ENCODE measurements at places on chromosomes 3 and 15.

DNA sequence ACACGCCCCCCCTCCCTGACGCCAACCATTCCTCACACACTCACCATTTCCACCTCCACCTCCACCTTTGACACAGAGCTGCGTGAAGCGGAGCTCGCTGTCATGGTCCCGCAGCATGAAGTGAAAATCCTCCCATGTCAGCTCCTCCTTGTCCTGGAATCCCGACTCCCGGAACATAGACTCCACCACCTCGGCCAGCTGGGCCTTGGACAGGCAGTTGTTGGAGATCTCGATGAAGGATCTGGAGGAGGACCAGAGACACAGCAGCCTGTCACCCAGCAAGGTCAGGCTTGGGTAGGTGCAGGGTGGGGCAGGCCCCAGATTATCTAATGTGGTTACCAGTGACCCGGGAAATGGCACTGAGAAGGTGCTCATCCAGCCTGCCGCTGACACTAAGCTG lies 12.2 kb downstream of the DUOX2 start:
- DNase-seq: no peak

DNA sequence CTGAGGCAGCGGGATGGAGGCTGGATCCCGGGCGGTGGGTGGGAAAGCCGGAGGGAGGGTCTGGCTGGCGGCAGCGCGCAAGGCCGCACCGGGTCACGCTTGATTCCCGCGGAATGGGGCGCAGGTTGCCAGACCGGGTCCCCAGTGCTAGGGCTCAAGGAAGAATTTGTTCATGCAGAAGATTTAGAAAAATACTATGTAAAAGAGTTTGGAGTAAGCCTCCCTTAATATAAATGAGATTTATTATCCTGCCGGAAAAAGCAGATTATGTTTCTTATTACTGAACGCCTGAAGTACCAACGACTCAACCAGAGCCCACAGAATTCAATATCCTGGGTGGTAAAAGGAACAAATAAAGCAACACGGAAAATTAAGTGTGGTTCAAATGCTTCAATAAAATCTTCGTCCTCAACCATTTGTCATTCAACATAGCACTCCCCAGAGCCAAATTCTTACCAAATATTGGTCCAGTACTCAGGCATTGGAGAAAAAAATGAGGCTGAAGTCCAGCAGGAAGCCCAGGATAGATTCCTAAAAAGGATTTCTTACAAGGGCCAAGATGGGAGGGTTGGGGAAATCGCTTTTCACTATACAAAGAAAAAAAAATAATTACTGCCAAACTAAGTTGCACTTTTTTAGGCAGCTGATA lies 1.2 kb upstream of the ZBTB20 start:
- DNase-seq: no peak

GRCh38 chr15:44029003-44029402 lies 166.1 kb downstream of the FRMD5 start:
- DNase-seq: no peak

DNA sequence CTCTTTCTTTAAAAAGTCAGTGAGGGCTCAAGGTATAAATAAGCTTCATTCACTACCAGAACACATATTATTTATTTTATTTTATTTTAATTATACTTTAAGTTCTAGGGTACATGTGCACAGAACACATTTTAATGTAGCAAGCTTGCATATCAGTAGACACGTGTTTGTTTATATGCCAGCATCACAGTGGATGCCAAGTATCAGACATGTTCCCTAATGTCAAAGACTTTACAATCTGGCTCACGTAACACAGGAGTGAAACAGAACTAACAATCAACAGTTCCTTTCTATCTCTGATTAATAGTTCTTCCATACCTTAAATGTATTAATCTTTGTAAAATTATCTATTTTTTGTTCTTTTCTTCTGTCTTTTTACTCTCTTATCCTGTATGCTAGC lies 23.3 kb upstream of the ENTPD3 start:
- no peak for DNase-seq

DNA sequence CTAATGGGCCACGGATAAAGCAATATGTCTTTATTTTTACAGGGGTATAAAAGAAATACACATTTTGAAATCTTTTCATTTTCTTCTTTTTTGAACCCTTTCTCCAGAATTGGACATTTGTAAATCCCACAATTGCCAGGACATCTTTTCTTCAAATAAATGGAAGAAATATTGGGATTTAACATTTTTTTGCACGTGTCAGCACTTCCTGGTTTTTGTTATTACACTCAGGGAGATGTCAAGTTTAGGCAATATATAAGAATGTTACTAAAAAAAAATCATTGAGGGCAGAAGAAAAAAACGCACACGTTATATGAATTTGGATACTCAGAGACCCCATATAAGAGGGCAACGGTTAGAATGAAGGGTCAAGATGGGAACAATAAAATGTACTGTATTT lies 78.3 kb upstream of the TMCO5A start:
- DNase-seq: no peak

DNA sequence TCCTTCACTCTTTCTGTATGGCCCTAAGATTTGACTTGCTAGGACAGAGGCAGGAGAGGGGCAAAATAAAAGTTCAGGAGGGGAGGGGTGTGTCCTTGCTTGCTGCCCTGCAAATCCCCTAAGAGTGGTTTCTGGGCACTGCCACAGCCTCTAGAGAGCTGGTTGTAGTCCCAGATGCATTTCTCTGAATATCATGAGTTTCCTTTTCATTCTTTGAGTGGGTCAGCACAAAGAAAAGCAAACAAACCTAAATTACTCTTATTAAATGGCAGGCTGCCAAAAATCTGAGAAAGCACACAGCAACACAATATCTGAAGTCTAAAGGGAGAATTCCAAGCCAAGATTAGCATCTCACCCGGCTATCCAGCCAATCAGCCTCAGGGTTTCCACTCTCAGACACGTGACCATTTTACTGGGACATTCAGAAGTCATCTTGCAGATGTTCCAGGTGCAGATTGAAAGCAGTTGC lies 919.3 kb downstream of the TUSC7 start:
- peak; percentile 70 for DNase-seq

- peak; percentile 85 for DNase-seq
These were observed 38.3 kb downstream of the MYH15 start for GRCh38 chr3:108472001-108472591.

- peak; percentile 80 for DNase-seq
These were observed 400.8 kb upstream of the PROK2 start for GRCh38 chr3:72185549-72186399.

DNA sequence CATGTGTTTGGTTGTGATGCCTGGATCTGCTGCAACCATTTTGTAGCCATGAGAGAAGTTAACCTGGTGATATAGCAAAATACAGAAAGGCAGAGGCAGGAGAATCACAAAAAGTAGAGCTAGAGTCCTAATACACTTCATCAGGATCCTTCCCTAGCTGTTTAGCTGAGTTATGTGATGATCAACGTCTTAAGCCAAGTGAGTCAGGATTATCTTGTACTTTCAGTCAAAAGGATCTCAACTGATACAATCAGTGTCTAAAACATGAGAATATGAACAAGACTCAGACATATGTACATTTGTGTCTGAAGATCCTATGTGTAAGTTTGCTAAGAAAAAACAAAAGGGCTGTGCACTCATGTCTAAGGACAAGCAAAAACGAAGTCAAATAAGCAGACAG lies 236.9 kb downstream of the NTRK3 start:
- DNase-seq: no peak

GRCh38 chr15:67096546-67097294 lies 31.3 kb downstream of the SMAD3 start:
- no peak for DNase-seq

- DNase-seq: no peak
These were observed 22.9 kb upstream of the FGF12 start for GRCh38 chr3:192750201-192750600.

DNA sequence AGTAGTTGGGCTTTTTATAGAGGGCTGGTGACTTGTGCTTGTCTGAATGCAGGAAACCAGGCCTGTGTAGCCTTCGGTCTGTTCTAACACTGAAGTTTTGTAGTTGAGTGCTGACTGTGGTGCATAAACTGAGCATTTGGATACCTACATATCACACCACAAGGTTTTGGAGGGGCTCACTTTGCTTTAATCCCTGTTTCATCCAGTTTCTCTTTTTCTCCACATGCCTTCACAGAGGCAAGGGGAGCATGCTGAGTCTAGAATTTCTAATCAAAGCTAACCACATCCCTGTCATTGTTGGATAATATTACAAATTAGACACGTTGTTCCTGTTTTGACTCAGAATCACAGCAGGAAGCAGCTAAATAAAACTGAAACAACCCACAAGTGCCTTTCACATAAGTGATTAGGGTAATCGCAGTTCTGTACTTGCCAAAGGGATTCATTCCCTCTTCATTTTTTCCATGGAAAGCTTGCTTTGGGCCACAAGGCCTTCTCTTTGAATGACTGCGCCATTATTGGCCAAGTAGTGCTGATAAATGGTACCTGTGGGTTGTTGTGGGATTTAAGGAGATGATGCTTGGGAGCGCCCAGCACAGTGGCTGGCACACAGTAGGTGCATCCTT lies 48.9 kb downstream of the TGFBR2 start:
- peak; percentile 53 for DNase-seq

DNA sequence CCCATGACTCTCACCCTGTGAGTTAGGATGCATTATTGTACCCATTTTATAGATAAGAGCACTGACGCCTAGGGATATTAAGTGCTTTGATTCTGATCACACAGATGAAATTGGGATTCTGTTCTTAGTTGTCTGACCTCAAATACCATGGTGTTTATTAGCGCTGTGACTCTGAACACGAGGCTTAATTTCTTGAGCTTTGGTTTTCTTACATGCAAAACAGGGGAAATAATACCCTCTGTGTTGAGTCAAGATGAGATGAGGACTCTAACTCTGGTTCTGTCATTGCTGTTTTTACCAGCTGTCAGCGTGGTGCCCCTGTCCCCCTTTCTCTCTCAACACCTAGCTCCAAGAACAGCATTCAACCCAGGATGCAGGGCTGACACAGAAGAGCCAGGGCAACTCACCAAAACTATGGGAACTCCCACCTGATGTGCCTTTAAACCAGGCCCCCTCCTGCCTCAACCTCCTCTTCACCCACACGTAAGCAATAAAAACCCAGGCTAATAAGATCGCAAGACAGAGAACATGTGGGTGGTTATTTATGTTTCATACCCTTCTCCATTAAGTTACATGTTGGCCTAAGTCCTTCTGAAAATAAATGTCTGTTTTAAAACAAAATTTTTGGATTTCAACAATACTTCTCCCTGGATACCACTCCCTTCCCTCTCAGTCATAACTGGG lies 100.1 kb upstream of the SPATA12 start:
- no peak for DNase-seq

- no peak for DNase-seq
These were observed 73.7 kb downstream of the PIK3CB start for GRCh38 chr3:138761002-138761401.

- no peak for DNase-seq
These were observed 258.4 kb downstream of the GBE1 start for GRCh38 chr3:81503026-81503425.

DNA sequence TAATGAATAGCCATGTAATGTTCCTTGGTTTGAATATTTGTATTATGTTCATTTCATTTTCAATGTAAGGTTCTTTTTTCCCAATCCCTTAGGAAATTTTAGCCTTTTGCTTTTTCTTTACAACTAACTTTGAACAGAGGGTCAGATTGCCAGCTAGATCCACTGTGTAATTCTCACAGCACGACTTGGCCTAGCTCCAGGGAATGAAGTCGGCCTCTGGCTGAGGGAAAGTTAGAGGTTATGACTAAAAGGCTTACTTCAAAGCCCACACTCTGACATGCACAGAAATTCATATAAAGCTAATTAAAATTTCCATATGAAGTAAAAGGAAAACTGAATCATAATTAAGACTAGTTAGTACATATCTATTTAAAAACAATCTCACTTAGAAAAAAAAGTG lies 38.7 kb downstream of the ROBO1 start:
- DNase-seq: peak; percentile 85

DNA sequence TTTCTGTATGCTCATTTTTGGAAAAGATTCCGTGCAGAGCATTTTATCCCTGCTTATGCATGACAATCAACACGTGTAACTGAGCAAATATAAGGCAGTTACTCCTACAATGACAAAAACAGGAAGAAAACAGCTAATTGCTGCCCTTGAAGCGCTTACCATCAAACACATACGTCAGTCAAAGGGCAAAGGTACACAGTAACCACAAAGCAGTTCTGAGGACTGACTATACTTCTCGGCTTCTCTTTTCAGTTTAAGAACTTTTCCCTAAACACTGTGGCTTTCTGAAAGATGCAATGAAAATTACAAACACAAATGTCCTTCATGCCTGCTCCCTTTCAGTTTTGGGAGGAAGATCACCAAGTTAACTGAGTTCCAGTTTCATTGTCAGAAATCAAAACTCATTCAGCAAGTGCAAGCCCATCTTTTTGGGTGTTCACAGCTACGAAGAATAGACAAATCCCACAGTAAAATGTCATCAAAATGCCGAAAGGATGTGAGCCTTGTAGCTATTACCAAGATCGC lies 602.8 kb downstream of the FOXP1 start:
- DNase-seq: no peak

GRCh38 chr3:165549665-165550064 lies 287.6 kb downstream of the BCHE start:
- no peak for DNase-seq

DNA sequence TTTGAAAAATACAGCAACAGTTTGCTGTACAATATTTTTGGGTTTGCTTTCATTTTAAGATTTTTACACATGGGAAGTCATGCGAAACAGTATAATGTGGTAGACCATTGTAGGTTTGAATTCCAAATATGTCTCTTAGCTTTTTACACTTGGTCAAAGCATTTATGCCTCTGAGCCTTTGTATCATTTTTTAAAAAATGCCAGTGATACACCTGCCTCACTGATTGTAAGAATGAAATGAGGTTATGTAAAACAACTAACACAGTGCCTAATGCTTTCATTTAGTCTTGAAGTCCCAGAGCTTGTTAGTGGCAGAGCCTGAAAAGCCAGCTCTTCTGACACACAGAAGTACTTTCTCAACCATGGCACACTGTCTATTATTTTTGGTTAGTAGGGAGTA lies 202.0 kb downstream of the UBE2E2 start:
- no peak for DNase-seq

GRCh38 chr3:43435706-43436105 lies 149.4 kb downstream of the SNRK start:
- no peak for DNase-seq

DNA sequence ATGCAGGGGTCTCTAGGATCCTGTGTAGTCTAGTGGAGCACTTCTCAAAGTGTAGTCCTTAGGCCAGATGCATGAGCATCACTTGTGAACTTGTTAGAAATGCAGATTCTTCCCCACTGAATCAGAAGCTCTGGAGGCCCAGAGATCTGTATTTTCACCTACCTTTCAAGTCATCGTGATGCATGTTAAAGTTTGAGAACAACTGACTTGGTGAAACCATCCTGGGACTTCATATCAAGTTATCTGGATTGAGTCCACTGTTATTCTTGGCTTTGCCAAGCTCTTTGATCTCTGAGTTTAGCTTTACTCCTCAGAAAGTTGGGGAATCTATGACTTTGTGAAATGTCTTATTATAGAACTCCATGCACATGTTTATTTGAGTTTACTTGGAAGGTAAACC lies 78.5 kb downstream of the ARNT2 start:
- DNase-seq: peak; percentile 34

- no peak for DNase-seq
These were observed 156.0 kb upstream of the MRPL3 start for GRCh38 chr3:131658771-131659170.

All from brain microvascular endothelial cell (primary cell).